Thoracic aorta (tissue), 2 donors: ENCODE measurements at places on chromosomes 13 and 19.

- peaks cover 3% of the 10 kb centered on the region for H3K27me3 ChIP-seq
- no peak overlapping the region for H3K27ac ChIP-seq
- H3K36me3 ChIP-seq, result no peaks in the 10 kb centered on the region
- no peak for DNase-seq
- no peaks in the 10 kb centered on the region for H3K4me1 ChIP-seq
- H3K4me3 ChIP-seq, result no peak overlapping the region
Measured at GRCh38 chr19:13629687-13630357, 123.5 kb upstream of the CACNA1A start.

GRCh38 chr13:34277936-34278335 is 460.0 kb downstream of the RFC3 start:
- no peak overlapping the region for H3K4me3 ChIP-seq
- no peaks in the 10 kb centered on the region for H3K27me3 ChIP-seq
- no peaks in the 10 kb centered on the region for H3K36me3 ChIP-seq
- no peaks in the 10 kb centered on the region for H3K4me1 ChIP-seq
- no peak for DNase-seq

DNA sequence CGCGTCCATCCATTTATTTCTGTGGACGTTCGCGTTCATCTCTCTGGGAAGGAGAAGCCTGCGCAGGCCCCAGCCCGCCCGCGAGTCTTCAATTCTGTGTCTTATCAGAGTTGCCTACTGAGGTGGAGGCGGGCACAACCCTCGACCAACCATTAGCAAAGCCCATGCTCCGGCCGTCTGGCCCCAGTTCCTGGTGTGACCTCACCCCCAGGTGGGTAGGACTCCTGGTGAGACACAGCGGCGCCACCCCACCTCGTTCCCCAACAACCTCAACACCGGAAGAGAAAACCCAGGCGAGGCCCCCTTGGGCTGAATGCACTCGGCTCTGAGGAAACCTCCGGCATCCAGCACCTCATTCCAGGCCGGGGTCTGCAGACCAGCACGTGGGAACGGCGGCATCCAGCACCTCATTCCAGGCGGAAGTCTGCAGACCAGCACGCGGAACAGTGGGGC is 14.7 kb downstream of the ZNF787 start:
- H3K36me3 ChIP-seq, result peaks cover 8% of the 10 kb centered on the region
- no peaks in the 10 kb centered on the region for H3K27me3 ChIP-seq
- peaks cover 29% of the 10 kb centered on the region for H3K4me1 ChIP-seq
- no peak for DNase-seq

DNA sequence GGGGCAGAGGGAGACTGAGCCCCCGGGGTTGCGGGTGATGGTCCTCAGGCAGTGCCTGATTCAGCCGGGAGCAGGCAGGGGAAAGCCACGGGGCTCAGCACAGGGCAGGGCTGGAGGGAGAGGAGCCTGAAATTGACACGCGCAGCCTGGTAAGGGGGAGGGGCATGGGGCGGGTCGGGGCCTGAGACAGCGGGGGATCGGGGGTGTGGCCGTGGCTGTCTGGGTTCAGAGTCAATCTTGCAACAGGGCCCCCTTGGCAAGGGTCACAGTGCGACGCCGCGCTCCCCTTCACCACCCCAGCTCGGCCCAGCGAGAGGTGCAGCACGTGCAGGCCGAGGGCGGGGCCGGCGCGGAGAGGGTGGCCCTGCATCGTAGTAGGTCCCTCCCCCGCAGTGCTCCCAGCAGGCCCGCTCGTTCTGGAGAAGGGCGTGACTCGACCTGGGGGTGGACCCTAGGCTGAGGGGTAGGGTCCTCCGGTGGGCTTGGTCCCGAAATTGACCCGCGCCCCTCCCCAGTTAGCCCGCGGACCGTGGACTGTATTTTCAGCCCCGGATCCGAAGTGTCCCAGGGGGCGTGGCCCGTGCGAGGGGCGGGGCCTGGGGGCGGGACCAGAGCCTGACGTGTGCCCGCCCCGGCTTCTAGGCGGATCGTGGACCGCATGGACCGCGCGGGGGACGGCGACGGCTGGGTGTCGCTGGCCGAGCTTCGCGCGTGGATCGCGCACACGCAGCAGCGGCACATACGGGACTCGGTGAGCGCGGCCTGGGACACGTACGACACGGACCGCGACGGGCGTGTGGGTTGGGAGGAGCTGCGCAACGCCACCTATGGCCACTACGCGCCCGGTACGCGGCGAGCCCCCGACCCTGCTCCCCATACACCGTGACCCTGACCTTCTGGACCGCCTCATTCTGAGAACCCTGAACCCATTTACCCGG is 6.0 kb downstream of the RCN3 start:
- DNase-seq, result no peak
- peak overlapping the region; percentile 74 for H3K4me3 ChIP-seq
- H3K27ac ChIP-seq, result no peak overlapping the region
- H3K4me1 ChIP-seq, result peaks cover 5% of the 10 kb centered on the region
- H3K36me3 ChIP-seq, result peaks cover 29% of the 10 kb centered on the region

DNA sequence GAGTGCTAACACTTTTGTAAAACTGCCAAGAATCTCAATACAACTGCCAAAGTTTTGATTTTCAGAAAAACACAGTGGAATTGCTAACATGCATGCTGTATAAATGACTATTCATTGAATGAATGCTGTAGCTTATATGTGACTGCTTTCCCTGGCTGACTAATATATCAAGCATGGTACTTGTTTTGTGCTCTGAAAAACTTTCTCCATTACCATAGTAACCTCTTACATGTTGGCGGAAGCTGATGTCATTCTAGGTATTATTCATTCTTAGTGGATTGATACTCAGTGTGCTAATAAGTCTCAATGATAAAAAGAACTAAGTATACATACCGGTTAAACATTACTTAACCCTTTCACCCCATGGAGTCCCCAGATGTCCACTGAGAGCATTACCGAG is 166.1 kb upstream of the MYO16 start:
- no peaks in the 10 kb centered on the region for H3K4me1 ChIP-seq
- H3K27ac ChIP-seq, result no peak overlapping the region
- DNase-seq, result no peak
- H3K4me3 ChIP-seq, result no peak overlapping the region

GRCh38 chr13:110293649-110294048 is 13.3 kb downstream of the COL4A1 start:
- H3K27me3 ChIP-seq, result no peaks in the 10 kb centered on the region
- H3K27ac ChIP-seq, result peak overlapping the region; percentile 31
- H3K4me3 ChIP-seq, result no peak overlapping the region
- H3K36me3 ChIP-seq, result peaks cover 4% of the 10 kb centered on the region
- peaks cover 26% of the 10 kb centered on the region for H3K4me1 ChIP-seq

- H3K4me1 ChIP-seq, result peaks cover 53% of the 10 kb centered on the region
- H3K36me3 ChIP-seq, result no peaks in the 10 kb centered on the region
- H3K27me3 ChIP-seq, result no peaks in the 10 kb centered on the region
Measured at GRCh38 chr19:15331419-15332310, 674 bp downstream of the BRD4 start.

DNA sequence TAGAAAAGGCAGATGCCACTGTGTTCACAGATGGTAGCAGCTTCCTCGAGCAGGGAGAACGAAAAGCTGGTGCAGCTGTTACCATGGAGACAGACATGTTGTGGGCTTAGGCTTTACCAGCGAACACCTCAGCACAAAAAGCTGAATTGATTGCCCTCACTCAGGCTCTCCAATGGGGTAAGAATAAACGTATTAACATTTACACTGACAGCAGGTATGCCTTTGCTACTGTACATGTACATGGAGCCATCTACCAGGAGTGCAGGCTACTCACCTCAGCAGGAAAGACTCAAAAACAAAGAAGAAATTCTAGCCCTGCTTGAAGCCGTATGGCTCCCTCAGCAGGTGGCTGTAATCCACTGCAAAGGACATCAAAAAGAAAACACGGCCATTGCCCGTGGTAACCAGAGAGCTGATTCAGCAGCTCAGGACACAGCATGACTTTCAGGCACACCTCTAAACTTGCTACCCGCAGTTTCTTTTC is 197.7 kb downstream of the ZNF737 start:
- no peak overlapping the region for H3K27ac ChIP-seq
- no peak for DNase-seq
- no peaks in the 10 kb centered on the region for H3K4me1 ChIP-seq

DNA sequence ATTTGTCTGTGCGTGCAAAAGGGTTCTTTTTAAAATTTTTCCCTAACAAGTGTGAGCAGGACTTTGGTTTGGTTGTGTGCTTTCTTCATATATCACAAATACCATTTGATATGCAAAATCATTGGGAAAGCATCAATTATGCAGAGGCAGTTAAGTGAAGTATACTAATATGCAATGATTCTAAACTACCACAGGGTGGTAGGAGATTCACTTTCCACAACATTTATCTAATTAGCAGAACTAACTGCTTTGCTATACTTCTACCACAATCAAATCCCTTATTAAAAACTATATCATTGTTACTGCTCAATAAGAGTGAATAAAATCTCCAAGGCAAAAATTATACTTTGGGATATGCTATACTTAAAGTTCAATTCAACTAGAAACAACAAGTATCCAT is 2738.9 kb upstream of the PCDH20 start:
- no peak for DNase-seq
- H3K36me3 ChIP-seq, result no peaks in the 10 kb centered on the region
- no peak overlapping the region for H3K4me3 ChIP-seq
- H3K27ac ChIP-seq, result no peak overlapping the region
- H3K4me1 ChIP-seq, result no peaks in the 10 kb centered on the region

GRCh38 chr13:20118268-20119140 is 42.3 kb downstream of the GJA3 start:
- no peaks in the 10 kb centered on the region for H3K4me1 ChIP-seq
- H3K27ac ChIP-seq, result peak overlapping the region; percentile 82

- H3K27ac ChIP-seq, result no peak overlapping the region
- H3K4me3 ChIP-seq, result no peak overlapping the region
- DNase-seq, result no peak
- H3K4me1 ChIP-seq, result no peaks in the 10 kb centered on the region
Measured at GRCh38 chr13:96294930-96295881, 205.3 kb downstream of the HS6ST3 start.

DNA sequence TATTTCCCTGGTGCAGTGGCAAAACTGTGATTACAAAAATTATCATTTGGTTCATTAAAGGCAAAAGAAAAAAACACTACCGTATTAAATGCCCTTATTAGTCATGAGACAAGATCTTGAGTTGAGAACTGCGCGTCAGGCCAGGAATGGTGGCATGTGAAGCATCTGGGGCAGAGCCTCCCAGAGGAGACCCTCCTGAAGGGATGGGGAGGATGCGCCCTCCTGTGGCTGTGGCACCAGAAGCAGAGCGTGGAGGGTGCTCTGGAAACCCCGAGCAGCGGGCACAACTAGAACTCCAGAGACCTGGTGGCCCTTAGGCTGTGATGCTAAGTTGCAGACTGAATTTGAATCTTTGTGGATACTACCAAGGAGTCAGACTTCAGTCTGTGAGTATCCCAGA is 11.5 kb downstream of the CUL4A start:
- no peak overlapping the region for H3K27ac ChIP-seq
- no peaks in the 10 kb centered on the region for H3K27me3 ChIP-seq
- H3K4me3 ChIP-seq, result no peak overlapping the region
- peaks cover 20% of the 10 kb centered on the region for H3K36me3 ChIP-seq
- H3K4me1 ChIP-seq, result peaks cover 13% of the 10 kb centered on the region

- no peaks in the 10 kb centered on the region for H3K27me3 ChIP-seq
- H3K36me3 ChIP-seq, result no peaks in the 10 kb centered on the region
- H3K27ac ChIP-seq, result no peak overlapping the region
Measured at GRCh38 chr13:30125422-30126073, 181.8 kb downstream of the KATNAL1 start.

GRCh38 chr13:24664726-24665409 is 15.3 kb upstream of the ATP12A start:
- no peaks in the 10 kb centered on the region for H3K36me3 ChIP-seq
- H3K27ac ChIP-seq, result no peak overlapping the region
- no peaks in the 10 kb centered on the region for H3K4me1 ChIP-seq
- no peaks in the 10 kb centered on the region for H3K27me3 ChIP-seq
- no peak for DNase-seq
- H3K4me3 ChIP-seq, result no peak overlapping the region

GRCh38 chr19:51822325-51822724 is 27.4 kb downstream of the FPR3 start:
- no peak overlapping the region for H3K27ac ChIP-seq
- no peaks in the 10 kb centered on the region for H3K27me3 ChIP-seq

GRCh38 chr19:47187797-47188196 is 43.2 kb downstream of the BBC3 start:
- H3K27me3 ChIP-seq, result no peaks in the 10 kb centered on the region
- no peak overlapping the region for H3K4me3 ChIP-seq
- H3K27ac ChIP-seq, result peak overlapping the region; percentile 83
- no peak for DNase-seq
- peaks cover 14% of the 10 kb centered on the region for H3K4me1 ChIP-seq
- H3K36me3 ChIP-seq, result no peaks in the 10 kb centered on the region

DNA sequence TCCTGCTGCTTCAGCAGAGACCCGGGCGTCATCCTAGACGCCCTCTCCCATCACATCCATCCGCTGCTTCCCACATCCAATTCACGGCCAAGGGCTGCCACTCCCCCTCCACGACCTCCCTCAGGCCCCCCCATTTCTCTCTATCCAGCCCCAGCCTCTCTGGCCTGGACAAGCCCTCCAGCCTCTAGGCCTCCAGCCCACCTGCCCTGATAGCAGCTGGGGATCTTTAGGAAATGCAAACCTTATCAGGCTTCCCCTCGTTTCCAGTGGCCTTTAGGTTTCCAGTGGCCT is 51.6 kb downstream of the PEPD start:
- no peak overlapping the region for H3K27ac ChIP-seq

DNA sequence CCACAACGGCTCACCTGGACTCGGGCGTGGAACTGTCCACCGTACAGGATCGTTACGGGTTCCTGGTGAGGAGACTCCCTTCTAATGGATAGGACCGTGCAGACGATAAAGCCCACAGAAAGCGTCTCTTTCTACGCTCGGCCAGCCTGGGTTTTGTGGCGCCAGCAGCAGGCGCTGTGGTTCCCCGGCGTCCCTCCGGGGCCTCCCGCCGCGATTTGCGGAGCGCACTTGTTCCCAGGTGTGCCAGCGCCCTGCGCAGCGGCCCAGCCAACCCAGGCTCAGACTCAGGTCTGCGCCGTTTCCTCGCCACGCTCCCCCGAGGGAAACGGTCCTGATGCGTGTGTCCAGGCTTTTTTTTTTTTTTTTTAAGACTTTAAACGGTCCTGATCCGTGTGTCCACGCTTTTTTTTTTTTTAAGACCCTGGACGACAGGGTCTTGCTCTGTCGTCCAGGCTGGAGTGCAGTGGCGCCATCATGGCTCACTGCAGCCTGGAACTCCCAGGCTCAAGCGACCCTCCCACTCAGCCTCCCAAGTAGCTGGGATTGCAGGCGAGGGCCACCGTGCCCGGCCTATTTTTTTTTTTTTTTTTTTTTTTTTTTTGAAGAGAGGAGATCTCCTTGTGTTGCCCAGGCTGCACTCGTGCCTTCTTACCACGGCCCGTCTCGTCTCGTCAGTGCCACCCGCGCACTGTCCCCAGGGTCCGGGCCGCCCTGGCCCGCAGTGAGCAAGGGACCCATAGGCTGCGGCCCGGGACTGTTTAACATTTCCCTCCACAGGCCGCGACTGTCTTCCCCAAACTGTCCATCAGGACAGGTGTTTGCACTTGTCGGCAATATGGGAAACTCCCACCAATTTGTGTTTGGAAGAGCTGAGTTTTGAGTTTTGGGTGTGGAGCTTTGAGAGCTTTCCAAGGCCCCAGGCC is 23.8 kb downstream of the GJA3 start:
- H3K36me3 ChIP-seq, result no peaks in the 10 kb centered on the region
- peaks cover 20% of the 10 kb centered on the region for H3K27me3 ChIP-seq
- no peaks in the 10 kb centered on the region for H3K4me1 ChIP-seq
- no peak for DNase-seq
- H3K4me3 ChIP-seq, result peak overlapping the region; percentile 4
